AG08396 (cell line): ENCODE measurements at places on chromosomes 13 and 19.

- DNase-seq, result no peak
Measured at GRCh38 chr19:18422530-18423191, 3.5 kb downstream of the SSBP4 start.

DNA sequence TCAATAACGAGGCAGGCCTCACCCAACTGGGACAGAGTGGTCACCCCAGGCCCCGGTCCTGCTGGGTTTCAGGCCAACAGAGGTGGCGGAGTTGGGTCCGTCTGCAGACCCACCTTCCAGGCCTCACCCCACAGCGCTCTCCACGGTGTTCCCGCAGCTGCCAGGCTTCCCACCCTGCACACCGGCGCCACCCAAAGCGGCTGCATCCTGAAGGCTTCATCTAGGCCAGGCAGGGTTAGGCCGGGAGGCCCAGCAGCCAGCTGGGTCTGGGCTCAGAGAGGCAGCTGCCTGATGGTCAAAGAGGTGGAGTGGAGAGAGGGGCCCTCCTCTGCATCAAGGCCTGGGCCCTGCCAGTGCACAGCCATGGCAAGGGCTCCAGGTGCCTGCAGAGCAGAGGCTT lies 44.1 kb downstream of the EPSTI1 start:
- no peak for DNase-seq

DNA sequence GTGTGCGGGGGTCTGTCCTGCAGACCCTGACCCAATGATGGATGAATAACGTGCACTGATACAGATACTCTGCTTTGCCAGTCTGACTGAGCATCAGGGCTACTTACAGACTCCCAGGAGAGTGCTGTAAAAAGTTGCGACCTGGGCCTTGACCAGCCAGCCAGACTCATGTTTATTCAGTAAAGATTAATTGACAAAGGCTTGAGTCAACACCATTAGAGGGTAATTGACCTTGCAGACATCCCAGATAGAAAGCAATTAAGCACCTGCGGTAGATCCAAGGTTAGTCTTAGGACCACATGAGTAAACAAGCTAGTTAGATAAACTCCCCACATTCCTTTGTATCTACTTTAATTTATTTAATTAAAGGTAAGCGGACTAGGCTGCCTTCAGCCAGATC lies 10.4 kb downstream of the NUDT19 start:
- no peak for DNase-seq

DNA sequence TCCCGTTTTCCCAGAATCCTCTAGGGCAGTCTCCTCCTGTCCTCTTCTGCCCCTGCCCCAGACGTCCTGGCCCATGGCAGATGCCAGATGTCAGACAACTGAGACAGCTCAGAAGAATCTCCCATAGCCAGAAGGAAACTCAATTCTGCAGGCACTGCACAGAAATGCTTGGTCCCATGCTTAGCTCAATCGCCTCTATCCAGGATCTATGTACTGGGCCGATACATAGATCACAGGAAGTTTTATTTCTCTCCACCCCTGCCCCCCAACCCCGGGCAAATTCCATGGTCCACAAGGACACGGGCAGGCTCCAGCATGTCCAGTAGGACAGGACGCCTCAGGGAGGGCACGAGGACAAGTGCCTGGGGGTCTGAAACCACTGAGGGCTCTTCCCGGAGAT lies 4.8 kb downstream of the MBD3 start:
- no peak for DNase-seq
